ENCODE measurements at places on chromosomes 3 and 15. TPM values are rescaled to one million over a fixed set of nuclear protein-coding genes. Genes with fewer than 3 reads are reported as not detected.
A peak's percentile ranks its signal among the peaks of the same experiment; 100 is the strongest.

The ZNF592 gene
- total RNA-seq, result 34.1 TPM

The HCLS1 gene
- 70.8 TPM for total RNA-seq

- no peaks in the 10 kb centered on the region for H3K36me3 ChIP-seq
- peak overlapping the region; percentile 54 for H3K4me3 ChIP-seq
- peaks cover 33% of the 10 kb centered on the region for H3K4me1 ChIP-seq
- no peak overlapping the region for H3K27ac ChIP-seq
- peaks cover 56% of the 10 kb centered on the region for H3K27me3 ChIP-seq
Measured at GRCh38 chr3:32816439-32817256, 1.1 kb upstream of the TRIM71 start.

DNA sequence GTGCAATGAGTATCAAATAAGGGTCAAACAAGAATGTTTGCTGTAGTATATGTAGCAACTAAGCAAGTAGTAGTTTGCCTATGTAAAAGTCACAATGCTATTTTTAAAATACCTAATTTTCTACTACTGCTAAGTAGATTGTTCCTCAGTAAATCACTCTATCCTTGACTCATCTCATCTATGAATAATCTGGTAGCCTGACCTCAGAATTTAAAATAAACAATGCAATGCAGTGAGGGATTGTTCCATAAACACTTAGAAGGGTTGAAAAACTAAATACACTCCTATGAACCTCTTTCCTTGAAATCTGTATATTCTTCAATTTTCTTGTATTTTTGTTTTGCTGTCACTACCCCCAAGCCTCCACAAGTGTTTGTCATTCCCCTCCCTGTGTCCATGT, 253.3 kb downstream of the TBC1D5 start:
- H3K4me1 ChIP-seq, result no peaks in the 10 kb centered on the region
- H3K27me3 ChIP-seq, result no peaks in the 10 kb centered on the region
- DNase-seq, result no peak
- no peaks in the 10 kb centered on the region for H3K36me3 ChIP-seq
- H3K4me3 ChIP-seq, result no peak overlapping the region

GRCh38 chr3:184601576-184602371, 40.2 kb downstream of the EPHB3 start:
- no peak for DNase-seq
- peaks cover 6% of the 10 kb centered on the region for H3K27me3 ChIP-seq
- peaks cover 50% of the 10 kb centered on the region for H3K4me1 ChIP-seq
- no peaks in the 10 kb centered on the region for H3K36me3 ChIP-seq
- H3K4me3 ChIP-seq, result peak overlapping the region; percentile 14

DNA sequence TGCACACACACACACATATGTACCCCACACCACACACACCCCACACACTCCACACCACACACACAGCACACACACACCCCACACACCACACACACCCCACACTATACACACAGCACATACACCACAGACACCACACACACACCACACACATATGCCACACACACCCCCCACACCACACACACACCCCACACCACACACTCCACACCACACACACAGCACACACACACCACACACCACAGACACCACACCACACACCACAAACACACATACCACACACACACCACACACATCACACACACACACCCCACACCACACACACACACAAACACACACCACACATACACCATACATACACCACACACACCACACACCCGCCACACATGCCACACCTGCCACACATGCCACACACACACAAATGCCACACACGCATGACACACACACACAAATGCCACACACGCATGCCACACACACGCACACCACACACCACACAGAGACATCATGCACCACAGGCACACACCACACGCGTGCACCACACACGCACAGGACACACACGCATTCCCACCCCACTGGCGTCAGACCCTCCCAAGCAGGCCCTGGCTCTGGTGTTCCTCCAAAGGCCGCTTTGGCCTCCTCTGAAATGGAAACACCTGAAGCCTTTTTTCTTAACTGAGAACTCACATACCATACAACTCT, 15.7 kb downstream of the CHST13 start:
- no peak overlapping the region for H3K4me3 ChIP-seq
- H3K4me1 ChIP-seq, result no peaks in the 10 kb centered on the region
- no peak overlapping the region for H3K27ac ChIP-seq
- no peaks in the 10 kb centered on the region for H3K36me3 ChIP-seq

All from tibial nerve (tissue), 4 donors.